Stimulated activated CD4-positive, alpha-beta T cell treated with anti-CD3 and anti-CD28 coated beads, Interleukin-4, amount 100 ng/mL, for 48 hours (primary cell): ENCODE measurements at places on chromosomes 5 and 9.

- no peak for DNase-seq
Measured at GRCh38 chr5:73654171-73654811, 28.3 kb downstream of the ARHGEF28 start.

- no peak for DNase-seq
Measured at GRCh38 chr5:107430071-107430625, 240.6 kb downstream of the EFNA5 start.

GRCh38 chr5:115842089-115842935 lies 577 bp downstream of the AP3S1 start:
- no peak for DNase-seq

DNA sequence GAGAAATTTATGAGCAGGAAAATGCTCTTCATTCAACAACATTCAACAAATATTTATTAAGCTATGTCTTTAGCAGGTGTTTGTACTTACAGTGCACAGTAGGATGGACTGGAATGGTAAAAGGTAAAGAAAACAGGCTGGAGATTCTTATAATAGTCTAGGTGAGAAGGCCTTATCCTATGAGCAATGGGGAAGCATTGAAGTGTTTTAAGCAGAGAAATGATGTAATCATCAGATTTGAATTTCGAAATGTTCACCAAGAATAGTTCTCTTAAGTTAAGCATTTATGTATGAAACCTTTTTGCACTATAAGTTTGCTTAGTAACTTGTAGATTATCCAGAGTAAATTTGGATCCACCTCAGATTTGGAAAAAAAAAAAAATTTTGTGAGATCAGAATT lies 209.3 kb downstream of the NR3C1 start:
- no peak for DNase-seq

- DNase-seq, result no peak
Measured at GRCh38 chr9:89422151-89422975, 75.5 kb downstream of the SEMA4D start.

DNA sequence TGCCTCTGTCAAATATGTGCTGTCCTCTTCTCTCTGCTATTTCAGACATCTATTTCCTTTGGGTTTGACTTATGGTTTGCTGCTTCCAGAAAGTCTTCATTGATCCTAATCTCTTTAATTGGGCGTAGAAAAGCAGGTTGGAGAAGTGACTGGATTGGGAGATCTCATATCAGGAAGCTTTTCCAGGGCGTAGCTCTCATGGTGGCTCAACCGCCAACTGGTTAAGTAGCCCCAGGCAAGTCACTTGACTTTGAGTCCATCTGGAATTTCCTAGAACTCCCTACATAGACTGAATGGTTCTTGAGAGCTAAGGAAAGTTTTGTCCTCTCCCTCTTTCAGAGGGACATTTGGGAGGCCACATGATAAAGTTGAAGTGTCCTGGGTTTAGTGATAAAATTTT lies 192.3 kb upstream of the GLRA1 start:
- DNase-seq, result no peak

GRCh38 chr5:78215972-78216371 lies 78.5 kb downstream of the AP3B1 start:
- DNase-seq, result no peak

GRCh38 chr5:136434795-136435194 lies 69.5 kb upstream of the TRPC7 start:
- no peak for DNase-seq

- DNase-seq, result no peak
Measured at GRCh38 chr5:71924325-71924724, 182.9 kb upstream of the MAP1B start.

DNA sequence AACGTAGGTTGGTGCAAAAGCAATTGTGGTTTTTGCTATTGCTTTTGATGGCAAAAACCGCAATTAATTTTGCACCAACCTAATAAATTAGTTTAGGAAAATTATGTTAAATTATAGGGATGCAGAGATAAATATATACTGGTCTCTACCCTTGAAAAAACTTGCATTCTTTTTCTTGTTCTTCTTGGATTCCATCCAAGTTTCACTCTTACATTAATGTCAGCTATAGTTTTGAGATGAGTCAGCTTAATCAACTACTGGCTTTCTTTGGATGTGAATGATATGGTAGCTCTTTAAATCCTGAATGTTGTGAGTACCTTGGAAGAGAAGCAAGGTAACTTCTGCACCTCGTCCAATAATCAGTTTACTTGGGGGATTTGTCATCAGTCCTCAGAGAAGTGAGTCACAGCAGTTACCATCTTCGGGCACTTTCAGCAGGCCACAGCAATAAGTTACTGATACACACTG lies 549.0 kb upstream of the ZNF608 start:
- no peak for DNase-seq

- DNase-seq, result no peak
Measured at GRCh38 chr9:129463477-129463876, 157.4 kb downstream of the C9orf50 start.

DNA sequence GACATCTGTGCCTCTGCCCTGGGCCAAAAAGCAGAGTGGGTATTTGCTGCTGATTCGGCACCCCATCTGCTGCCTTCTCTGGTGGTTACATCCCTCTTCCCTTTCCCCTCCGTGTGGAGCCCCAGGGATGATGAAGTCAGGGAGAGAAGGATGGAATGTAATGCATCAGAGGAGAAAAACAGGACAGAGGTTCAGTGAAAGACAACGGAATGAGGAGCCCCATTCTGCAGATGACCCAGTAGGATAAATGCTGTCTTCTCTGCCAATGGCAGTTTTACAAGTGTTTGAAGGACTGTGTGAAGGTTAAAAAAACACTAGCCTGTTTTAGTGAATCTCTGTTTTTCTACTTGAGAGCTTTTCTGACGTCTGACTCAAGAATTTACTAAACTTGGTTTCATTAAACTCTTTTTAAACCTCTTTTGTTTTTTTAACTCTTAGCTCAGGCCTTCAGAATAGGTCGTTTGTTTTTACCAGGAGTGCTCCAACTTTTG lies 86.3 kb downstream of the NLN start:
- no peak for DNase-seq

DNA sequence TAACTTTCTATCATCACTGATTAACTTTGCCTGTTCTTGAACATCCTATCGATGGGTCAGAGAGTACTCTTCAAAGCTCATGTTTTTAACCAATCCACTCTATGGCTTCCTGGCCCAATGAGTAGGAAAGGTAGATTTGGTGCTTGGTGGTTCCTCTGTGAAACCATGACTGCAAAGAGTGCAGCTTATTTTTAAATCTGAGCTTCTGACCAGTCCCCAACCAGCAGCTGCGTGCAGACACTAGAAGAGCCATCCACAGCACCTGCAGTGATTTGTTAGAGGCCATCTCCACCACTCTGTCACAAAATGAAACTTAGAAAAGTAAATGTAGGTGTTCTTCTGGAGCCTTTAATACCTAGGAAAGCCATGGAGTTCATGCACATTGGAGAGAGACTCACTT lies 107.3 kb upstream of the WWC1 start:
- DNase-seq, result no peak

DNA sequence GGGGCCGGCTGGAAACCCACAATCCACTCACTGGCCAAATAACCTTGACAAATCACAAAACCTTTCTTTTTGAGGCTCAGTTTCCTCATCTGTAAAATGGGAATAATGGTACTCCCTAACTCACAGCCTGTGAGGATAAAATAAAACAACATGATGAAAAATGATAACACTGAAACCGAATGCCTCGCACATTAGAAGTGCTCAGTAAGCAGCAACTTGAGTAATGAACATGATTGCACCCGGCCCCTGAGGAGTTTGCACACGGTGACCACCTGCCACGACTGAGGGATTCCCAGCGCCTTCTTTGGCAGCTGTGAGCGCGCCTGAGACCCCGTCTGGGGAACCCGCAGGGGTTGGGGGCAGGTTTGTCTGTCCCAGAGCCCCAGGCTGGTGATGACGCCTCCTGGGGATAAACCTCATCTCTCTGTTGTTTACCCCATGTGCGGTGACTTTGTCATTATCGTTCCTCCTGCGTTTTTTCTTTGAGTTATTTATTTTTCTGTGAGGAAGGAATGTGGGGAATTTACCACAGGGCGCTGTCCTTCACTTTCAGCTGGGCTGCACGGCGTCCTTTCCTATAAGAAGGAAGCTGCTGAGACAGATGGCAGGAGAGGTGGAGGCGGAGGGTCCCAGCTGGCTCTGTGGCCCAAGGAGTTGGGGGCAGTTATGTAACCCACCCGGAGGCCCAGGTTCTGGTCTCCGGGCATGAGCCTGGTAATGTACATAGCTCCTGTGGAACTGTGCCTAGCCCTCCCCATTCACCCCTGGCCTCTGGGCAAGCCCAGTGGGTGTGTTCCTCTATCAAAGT lies 3.0 kb upstream of the SYNPO start:
- no peak for DNase-seq

DNA sequence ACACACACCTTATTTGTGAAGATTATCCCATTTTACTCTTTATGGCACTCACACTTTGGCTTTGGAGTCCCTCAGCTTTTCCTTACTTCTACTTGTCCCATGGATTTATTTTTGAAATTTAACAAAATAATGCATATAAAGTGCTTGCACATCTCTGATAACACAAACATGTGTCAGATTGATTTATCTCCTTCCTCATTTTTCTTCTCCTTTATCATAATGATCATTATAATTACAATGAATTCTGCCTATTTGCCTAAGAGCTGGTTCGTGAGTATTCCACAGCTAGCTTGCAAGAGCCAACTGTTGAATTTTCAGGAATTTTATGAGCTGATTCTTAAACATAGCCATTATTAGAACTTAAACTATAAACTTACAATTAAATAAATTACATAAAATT lies 347.7 kb downstream of the CHSY3 start:
- DNase-seq, result no peak

- DNase-seq, result no peak
Measured at GRCh38 chr5:7907612-7908011, 38.7 kb downstream of the MTRR start.

GRCh38 chr5:134451936-134452505 lies 40.3 kb upstream of the CDKN2AIPNL start:
- DNase-seq, result no peak

DNA sequence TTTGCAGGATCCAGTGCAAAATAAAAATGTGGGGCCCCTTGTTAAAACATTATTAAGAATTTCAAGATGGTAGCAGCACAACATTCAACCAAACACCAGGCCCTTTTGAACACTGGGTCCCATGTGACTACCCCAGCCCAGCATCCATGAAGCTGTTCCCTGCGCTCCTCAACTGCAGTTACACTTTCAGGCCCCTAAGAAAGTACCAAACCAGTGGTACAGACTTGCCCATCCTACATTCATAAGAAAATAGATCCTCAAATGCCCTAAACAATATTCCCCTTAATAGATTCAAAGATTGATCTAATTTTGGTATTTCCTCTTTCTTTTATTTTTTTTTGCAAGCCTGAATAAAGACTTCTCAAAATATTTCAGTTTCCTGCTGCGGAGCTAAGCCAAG lies 201.7 kb downstream of the EFNA5 start:
- DNase-seq, result no peak

DNA sequence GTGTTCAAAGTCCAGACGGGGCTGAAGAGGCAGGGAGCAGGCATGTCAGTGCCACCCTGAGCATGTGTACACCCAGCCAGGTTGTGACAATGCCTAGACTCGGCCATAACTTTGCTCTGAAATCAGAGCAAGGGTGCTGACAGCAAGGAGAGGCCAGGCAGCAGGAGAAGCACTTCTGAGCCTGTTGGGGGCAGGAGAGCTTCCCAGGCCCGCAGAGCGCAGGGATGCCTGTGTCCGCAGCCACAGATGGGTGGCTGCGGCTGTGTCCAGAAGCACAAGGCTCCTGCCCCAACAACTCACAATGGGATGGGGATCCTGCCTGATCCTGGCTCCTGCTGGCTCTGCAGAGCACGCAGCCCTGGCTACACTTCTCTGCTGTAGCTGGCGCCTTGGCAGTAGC lies 373.9 kb downstream of the CHSY3 start:
- no peak for DNase-seq

DNA sequence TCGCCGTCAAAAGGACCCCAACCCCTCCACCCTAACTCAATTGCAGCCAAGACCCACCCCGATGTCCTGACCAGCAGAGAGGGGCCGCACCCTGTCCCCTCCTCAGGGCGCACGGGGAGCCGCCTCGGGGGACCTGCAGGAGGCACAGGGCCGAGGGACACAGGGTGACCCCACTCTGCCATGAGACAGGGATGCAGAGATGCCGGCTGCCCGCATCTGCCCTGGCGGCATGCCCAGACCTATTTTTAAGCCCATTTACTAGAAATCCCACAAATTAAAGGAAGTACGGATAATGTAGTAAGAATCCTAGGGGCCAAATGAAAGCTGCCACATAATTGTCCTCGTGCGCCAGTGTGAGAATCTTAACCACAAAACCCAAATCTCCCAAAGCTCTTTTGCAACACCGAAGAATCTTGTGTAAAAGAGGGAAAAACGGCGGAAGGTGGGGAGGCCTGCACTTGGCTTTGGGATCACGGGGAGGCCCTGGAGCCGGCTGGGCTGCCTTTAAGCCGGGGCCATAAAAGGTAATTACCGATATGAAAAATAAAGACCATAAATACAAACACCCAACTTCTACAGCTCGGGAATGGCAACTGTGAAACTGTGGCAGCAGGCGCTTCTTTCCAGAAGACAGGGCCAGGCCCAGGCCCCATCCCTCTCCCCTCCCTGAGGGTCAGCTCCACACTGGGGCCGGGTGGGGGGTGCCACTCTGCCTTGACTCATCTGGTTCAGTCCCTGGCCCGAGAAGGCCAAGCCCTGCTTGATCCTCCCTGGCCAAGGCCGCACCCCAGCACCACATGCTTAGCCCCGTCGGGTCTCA lies 35.0 kb downstream of the NACC2 start:
- no peak for DNase-seq

GRCh38 chr5:6495433-6496206 lies 47.0 kb downstream of the UBE2QL1 start:
- no peak for DNase-seq

DNA sequence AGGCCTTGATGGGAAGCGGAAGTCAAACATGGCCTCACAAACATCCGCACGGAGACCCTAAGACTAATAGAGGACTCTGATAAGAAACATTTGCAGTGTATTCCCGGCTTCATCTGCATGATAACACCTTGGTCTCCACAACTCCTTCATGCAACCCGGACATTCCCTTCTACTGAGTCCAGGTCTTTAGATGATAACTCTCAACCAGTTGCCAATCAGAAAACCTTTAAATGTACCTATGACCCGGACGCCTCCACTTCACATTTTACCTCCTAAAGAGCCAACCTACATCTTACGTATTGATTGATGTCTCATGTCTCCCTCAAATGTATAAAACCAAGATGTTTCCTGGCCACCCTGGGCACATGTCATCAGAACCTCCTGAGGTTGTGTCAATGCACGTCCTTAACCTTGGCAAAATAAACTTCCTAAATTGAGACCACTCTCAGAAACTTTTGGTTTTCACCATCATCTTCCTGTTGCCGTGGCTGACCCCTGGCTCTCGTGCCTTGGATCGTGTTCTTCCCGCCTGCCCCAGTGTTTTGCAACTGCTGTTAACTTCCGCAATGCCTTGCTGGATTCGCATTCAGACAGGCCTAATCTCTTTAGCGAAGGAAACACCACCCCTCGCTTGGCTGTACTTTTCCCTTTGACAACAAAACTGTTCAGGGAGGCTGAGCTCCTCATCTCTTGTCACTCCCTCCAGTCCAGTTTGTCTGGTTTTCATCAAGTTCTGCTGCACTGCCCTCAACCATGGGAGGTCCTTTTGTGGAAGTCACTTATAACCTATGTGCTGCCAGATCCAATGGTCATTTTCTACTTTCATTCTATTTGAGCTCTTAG lies 1.1 kb upstream of the DAP start:
- DNase-seq, result no peak

GRCh38 chr5:172868924-172869591 lies 35.0 kb downstream of the ERGIC1 start:
- no peak for DNase-seq
